ENCODE measurements at places on chromosomes 12 and 14.

- DNase-seq = no peak
Measured at GRCh38 chr14:75025876-75026275, 23.2 kb downstream of the EIF2B2 start.

- DNase-seq = no peak
Measured at GRCh38 chr14:105447651-105448640, 26.7 kb upstream of the CRIP2 start.

DNA sequence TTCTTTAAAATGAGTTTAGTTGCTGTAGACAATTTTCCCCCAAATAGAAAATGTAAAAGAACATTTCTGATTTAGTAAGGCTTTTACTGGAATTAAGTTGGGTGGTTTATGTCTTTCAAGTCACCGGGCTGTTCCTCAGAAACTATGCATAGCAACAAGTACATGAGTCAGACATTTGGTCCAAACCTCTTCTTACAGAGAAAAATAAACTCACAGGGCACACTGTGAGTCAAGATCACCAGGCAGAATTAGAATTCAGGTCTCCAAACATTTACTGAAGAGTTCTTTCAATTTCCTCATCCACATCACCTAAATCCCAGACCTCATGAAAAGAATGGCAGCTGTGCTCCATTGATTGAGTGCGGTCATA, 476.1 kb upstream of the SOX5 start:
- no peak for DNase-seq

- no peak for DNase-seq
Measured at GRCh38 chr12:26791301-26791791, 41.6 kb downstream of the ITPR2 start.

DNA sequence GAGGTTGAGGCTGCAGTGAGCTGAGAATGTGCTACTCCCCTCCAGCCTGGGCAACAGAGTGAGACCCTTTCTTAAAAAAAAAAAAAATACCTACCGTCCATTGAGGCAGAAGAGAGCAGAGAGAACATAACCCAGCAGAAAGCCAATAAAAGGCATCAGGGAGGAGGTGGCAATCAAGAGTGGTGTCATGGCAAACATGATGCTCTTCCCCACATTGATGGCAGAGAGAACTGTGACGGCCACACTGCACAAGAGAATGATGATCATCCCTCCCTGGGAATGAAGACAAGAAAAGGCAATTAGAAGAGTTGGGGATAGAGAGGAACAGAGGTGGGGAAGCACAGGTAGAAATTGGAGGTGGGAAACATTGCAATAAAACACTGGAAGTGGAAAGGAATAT, 12.1 kb downstream of the SRSF5 start:
- DNase-seq = no peak

DNA sequence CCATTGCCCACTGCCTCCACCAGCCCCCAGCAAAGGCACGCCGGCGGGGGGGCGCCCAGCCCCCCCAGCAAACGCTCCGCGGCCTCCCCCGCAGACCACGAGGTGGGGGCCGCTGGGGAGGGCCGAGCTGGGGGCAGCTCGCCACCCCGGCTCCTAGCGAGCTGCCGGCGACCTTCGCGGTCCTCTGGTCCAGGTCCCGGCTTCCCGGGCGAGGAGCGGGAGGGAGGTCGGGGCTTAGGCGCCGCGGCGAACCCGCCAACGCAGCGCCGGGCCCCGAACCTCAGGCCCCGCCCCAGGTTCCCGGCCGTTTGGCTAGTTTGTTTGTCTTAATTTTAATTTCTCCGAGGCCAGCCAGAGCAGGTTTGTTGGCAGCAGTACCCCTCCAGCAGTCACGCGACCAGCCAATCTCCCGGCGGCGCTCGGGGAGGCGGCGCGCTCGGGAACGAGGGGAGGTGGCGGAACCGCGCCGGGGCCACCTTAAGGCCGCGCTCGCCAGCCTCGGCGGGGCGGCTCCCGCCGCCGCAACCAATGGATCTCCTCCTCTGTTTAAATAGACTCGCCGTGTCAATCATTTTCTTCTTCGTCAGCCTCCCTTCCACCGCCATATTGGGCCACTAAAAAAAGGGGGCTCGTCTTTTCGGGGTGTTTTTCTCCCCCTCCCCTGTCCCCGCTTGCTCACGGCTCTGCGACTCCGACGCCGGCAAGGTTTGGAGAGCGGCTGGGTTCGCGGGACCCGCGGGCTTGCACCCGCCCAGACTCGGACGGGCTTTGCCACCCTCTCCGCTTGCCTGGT, at the start of gene CDKN1B:
Gene CDKN1B (plus strand): TSS at position 576 of the 793 bp plus-strand sequence. CDS start 472 bp downstream, outside the sequence.
- DNase-seq = peak; percentile 74

- DNase-seq = no peak
Measured at GRCh38 chr12:53941187-53941586, 2.6 kb downstream of the HOXC13 start.

- no peak for DNase-seq
Measured at GRCh38 chr14:22545842-22546721, 42.9 kb downstream of the DAD1 start.

DNA sequence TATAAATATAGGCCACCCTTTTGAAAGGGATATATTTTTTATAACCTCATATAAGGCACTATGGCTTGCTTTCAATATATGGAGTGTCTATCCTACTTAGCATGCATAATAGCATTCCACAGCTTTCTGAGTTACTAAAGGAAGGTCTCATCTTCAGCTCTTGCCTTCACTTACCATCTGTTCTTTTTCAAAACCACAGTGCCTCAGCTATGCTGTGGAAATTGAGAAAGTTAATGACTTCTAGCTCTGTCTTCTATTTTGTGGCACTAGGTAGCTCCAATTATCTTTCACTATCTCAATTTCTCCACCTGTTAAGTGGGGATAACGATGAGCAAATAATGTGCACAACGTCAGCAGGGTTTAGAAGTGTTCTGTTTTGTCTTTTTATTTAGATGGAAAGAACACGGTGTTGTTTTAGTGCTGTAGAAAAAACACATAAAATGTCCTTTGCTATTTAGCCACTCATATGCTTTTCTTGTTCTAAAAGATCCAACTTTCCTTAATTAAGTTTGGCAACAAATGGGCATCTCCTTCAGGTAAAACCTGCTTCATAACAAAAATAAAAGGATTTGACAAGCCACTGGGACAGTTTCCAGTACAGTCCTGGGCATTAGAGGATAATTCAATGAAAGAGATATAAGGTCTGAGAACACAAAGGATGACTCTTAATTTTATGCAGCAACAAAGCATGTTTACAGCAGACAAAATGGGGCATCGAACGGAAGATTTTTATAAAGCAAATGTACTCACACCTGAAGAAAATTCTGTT, 462.0 kb upstream of the SYT1 start:
- DNase-seq = no peak

Data from stimulated activated CD8-positive, alpha-beta memory T cell treated with anti-CD3 and anti-CD28 coated beads, Interleukin-2, amount 100 ng/mL, for 1 hour (primary cell).